ENCODE measurements at places on chromosomes 6 and 20.
A peak's percentile ranks its signal among the peaks of the same experiment; 100 is the strongest.

GRCh38 chr20:15191082-15191723 is 853.8 kb upstream of the FLRT3 start:
- DNase-seq: no peak

GRCh38 chr6:54899442-54899841 is 52.9 kb downstream of the FAM83B start:
- DNase-seq: no peak

DNA sequence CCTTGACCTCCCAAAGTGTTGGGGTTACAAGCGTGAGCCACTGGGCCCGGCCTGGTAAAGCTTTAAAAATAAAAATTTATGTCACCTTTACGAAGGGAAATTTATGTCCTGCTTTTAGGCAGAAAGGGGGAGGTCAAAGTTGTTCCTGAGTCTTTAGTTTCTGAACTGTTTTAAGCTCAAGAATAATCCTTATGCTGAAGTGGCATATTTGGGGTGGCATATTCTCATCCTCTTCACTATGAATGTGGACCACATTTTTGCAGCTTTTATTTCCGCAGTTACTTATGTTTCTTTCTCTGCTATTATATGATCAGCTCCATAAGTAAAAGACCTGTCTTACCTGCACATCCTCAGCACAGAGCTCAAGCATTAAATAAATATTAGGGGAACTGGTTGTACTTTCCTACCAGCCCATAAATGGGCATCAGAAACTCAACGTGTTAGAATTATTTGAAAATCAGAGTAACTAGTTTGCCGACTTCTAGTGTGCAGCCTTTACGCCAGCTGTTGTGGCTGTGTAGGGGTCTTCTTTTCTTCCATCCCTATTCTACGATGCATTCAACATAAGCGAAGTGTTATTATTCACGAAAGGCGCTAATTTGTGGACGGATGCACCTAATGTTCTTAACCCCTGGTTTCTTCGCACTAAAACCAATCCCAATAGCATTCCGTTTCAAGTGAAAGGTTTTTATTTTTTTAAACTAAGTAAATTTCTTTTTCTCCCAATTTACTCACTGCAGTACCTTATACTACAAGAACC is 867 bp upstream of the AKAP7 start:
- no peak for DNase-seq

GRCh38 chr20:25551413-25552215 is 33.7 kb downstream of the NINL start:
- no peak for DNase-seq

DNA sequence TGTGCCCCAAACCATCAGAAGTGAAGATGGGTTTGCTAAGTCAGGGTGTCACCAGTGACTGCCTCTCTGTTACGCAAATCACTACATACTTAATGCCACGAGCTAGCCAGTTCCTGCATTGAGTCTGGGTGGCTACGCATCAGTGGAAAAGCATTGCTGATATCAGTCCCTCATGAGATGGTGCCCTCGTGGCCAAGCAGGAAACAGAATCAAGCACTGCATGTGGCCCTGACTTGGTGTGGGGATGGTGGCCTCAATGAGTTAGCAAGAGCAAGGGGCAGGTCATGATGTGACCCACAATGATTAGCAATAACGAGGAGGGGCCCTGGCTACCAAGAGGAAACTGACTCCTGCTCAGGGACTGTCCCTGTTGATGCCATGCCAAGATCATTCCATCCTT is 51.6 kb upstream of the FNDC1 start:
- no peak for DNase-seq

DNA sequence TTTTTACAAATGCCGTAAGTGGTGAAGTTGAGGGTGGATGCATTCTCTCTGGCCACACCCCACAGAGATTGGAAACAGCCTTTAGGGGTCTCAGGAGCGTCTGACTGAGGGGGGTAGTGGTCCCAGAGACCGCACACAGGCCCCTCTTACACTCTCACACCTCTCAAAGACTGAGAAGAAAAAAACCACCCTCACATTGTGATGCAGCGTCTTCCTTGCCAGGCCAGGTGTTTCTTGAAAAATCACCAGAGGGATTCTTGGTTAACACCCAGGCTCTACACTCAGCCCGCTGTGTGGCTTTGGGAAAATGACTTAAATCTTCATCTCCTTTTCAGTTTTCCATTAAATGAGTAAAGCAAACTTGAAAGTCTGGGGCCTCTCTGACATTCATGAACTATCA is 115.8 kb upstream of the SPTLC3 start:
- DNase-seq: no peak

- DNase-seq: no peak
These were observed 32.5 kb downstream of the AKAP7 start for GRCh38 chr6:131167773-131168172.

DNA sequence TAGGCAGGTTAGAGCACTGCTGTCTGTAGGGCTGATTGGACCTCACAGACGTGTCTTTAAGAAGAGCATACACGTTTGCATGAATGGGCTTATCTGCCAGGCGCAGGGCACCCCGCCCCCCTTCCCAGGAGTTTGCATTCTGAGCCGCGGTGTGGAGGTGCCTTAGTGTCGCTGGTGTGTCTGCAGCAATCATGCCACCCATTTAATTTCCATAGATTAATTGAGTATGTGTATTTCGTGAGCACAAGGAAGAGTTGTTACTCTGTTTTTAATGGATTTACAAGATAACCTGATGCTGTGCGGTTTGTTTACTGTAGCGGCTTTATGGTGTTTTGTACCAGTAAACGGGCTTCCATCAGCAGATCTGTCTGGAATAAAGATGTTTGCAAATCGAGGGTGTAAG is 107.7 kb downstream of the ZDHHC14 start:
- DNase-seq: no peak

DNA sequence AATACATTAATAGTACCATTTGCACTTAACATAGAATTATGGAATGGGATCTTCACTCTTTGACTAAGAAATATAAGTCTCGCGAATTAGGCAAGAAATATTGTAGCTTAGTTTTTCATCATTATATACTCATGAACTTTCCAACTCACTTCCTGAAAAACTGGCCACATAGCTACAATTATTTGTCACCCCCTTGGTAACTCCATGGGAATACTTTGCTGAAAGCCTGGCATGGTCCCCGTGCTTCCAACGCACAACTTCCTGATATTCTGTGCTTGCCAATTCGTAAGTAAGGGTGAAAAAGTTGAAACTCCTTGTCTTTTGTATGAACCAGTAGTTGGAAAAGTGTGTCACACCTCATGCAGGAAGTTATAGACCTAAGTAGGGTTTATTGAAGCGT is 23.7 kb upstream of the HLA-DQA1 start:
- no peak for DNase-seq

DNA sequence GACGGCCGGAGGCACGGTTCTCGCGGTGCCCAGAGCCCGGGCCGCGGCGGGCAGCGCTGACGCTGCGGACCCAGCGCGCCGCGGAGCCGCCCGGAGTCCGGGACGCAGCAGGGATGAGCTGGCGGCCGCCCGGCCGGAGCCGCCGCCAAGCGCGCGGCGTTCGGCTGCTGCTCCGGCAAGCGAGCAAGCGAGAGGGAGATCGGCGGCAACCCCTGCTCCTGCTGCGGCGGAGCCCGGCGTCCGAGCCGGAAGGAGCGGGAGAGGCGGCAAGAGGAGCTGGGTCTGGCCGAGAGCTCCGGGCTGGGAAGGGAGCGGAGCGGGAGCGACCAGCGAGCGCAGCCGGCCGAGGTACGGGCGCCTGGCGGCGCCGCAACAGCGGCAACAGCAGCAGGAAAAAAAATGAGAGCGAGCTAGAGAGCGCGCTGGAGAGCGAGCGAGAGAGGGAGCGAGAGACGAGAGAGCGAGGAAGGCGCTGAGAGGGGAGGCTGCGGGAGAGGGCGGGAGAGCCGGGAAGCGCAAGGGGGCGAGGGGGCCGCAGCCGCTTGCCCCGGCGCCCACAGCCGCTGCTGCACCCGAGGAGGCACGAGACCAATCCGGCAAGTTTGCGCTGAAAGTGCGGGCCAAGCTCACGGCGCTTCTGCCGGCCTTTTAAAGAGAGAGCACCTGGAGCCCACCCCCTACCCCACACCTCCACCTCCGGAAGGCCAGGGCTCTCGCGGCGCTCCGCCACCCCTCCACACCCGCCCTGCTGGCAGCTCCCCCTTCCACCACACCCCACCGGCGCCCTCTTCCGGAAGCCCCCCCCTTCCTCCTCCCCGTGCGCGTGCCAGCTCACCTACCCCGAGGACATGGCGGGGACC is 496 bp downstream of the GRM4 start:
- peak; percentile 45 for DNase-seq

DNA sequence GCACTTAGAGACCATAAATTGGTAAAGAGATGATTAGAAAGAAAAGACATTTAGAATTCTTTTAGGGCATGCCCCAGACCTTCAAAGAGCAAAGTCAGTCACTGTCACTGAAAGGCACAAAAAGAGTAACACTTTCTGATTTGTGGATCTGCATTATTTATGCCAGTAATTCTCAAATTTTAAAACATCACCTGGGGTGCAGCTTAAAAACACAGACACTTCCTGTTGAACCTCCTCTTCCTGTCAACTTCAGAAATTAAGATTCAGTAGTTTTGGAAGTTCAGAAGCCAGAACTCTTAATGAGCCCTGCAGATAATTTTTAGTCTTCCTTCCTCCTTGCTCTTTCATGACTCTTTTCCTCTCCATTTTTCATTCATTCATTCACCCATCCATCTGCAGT is 137.5 kb downstream of the NRN1 start:
- no peak for DNase-seq

DNA sequence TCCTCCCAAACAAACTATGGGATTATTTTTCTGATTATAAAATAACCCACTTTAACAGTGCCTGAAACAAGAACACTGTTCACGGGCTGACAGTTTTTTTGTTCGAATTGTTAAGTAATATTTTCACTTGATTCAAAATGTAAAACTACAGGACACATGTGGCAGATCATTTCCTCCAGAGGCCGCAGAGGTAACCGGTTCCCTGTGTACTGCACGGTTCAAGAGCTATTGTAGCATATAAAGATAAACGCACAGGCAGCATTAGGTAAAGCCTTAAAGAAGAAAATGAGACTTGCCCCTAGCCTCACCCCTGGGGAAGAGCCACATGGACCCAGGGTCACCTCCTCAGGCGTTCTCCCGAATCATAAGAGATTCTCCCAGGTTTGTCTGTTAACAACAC is 181.3 kb upstream of the AFDN start:
- no peak for DNase-seq

DNA sequence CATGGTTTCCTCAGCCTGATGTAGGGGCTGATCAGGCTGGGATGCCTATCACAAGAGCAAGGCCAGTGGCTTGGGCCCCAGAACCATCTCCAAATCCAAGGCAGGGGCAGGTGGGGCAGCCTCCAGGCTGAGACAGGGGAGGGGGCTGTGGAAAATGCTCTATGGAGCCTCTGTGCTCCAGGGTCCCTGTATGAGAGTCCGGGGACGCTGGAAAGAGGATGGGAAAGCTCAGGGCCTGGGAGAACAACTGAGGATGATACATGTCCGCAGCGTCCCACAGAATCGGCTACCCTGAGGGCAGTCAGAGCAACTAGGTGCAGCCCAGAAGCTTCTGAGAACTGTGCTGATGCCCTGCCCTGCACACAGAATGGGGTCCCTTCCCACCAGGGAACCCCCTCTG is 43.4 kb downstream of the CPXM1 start:
- no peak for DNase-seq

GRCh38 chr20:10893321-10893720 is 219.5 kb upstream of the JAG1 start:
- DNase-seq: no peak

GRCh38 chr20:61896058-61896961 is 169.4 kb downstream of the TAF4 start:
- peak; percentile 51 for DNase-seq

- no peak for DNase-seq
These were observed 334.1 kb downstream of the BCKDHB start for GRCh38 chr6:80440496-80441115.

DNA sequence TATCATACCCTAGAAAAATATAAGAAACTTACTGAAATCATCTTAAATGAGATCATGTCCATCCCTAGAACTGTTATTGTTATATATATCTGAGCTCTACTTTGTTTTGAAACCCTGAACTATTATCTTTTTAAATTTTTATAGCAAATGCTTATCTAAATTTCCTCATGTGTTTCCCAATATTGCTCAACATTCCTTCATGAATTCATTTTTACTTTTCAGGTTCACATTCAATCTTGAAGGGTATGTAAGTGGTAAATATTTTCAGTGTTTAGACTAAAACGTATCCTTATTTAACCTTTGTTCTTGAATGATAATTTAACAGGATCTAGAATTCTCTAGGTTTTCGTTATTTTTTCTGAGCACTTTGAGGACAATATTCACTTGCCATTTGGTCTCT is 23.9 kb downstream of the PDE7B start:
- no peak for DNase-seq

- DNase-seq: no peak
These were observed 299.3 kb downstream of the KIF16B start for GRCh38 chr20:16273812-16274555.

DNA sequence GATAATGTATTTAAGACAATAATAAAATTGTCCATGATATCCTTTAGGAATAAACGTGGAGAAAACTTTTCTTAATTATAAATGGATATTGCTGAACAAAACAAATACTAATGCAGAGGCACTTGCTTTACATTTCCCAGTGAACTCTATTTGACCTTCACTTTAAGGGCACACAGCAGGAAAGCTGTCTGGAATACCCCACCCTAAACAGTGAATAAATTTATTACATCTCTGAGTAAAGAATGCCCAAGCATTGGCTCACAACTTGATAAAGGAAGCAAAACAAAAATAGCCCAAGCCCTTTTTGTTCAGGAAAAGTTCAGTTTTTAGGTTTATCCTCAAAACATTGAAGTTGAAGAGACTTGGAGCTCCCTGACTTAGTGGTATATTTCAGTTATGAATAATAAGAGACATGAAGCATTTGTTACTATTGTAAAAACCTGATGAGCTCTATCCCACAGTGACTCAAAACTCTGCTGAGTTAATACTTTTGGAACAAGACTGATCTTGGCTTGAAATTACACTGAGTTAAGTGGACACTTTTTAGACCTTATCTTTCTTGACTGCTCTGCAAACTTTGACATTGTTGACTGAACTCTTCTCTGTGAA is 353.9 kb downstream of the BCKDHB start:
- DNase-seq: no peak

- DNase-seq: no peak
These were observed 137.0 kb downstream of the SOX4 start for GRCh38 chr6:21730533-21730932.

GRCh38 chr6:109045493-109045892 is 49.2 kb downstream of the SESN1 start:
- DNase-seq: no peak

DNA sequence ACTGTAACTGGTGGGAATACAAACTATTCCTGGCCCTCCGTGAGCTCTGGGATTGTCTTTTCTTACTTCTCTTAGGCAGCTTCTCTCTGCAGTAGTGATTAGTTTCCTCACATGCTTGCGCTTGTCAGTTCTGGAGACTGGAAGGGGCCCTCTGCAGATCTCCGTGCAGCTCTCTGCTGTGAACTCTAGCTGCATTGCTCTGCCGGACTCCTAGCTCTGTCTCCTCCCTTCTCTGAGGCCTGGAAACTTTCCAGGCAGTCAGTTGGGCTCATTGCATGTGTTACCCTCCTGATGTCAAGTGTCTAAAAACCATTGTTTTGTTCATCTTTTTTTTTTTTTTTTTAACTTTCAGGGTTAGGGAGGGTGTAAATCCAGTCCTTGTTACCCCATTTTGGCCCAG is 102.3 kb downstream of the CTNNBL1 start:
- no peak for DNase-seq

GRCh38 chr6:100404051-100404450 is 60.7 kb downstream of the SIM1 start:
- DNase-seq: no peak

All from fibroblast of skin of scalp (primary cell).